ENCODE measurements at places on chromosomes 12 and 14.

GRCh38 chr12:106879612-106880011, 76.1 kb upstream of the TMEM263 start:
- DNase-seq = no peak

- DNase-seq = no peak
Observed at GRCh38 chr12:107394693-107395092, 290.9 kb upstream of the PWP1 start.

DNA sequence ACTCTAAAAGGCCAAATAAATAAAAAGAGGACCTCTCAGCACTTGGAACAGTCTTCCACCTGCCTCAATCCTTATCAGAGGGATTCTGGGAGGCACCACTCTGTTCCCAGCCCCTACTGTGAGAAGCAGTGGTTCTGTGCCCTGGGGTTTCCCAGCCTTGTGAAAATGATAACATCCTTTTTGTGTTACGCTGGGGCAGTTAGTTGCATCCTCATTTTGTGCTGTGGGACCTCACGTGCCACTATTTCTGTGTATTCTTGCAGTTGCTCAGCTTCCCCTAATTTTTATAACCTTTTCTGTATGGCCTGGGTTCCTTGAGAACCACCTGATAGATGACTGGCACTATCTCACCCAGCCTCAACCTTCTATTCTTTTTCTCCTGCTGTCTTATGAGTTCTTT, 10.8 kb upstream of the CMA1 start:
- no peak for DNase-seq

DNA sequence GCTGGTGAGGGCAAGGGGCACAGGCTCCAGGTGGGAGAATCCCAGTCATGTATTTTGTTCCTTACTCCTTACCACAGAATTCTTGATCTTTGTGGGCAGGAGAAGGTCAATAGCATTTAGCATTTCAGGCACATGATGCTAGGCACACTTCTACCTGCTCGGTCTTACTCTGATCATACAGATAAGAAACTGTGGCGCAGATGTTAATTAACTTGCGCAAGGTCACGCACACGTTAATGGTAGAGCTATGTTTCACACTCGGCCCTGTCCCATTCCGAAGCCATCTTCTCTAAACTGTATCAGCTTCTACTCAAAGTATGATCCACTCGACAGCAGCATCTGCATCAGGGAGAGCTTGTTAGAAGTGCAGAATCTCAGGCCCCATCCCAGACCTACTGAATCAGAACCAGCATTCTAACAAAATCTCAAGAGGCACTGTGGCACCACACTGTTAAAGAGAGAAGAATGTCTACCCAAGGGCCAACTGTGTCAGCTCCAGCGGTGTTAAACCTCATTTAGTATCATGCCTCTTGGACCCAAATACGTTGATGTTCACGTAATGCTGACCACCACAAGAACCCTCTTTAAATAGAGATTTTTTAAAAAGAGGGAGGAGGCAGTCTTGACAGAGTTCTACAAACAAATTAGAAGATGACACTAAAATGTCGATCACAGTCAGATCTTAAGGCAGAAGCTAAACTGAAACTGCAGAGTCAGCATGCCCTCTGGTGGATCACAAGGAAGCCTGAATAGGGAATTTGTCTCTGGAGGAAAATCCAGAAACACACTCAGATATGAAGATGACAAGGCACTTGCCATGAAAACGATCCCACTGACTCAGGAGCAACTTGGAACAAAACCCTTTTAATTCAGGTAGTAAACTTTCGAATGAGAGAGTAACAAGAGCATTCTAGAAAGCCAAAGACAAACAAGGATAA, 7.3 kb downstream of the STXBP6 start:
- peak; percentile 27 for DNase-seq

- DNase-seq = no peak
Observed at GRCh38 chr12:9799961-9800360, 27.3 kb upstream of the KLRF1 start.

DNA sequence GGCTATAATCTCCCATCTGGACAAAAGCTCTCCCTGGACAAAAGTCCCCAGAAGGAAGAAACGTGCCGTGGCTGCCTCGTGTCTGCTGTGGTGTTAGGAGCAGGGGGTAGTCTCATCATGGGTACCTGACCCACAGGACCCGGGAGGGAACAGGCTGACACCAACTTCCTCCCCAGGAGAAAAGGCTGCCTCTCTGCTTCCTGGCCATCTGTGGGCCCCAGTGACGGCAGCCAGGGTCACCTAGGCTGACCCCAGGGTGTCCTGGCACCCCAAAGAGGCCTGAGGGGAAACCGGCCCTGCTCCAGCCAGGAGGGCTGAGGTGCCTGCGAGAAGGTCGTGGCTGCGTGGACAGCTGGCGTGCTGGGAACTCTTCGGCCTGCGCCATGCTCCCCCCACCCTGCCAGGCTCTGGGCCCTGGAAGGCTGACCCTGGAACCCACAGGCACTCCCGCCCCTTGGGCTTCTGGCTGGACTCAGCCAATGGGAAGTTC, 133.9 kb downstream of the RFLNA start:
- no peak for DNase-seq

DNA sequence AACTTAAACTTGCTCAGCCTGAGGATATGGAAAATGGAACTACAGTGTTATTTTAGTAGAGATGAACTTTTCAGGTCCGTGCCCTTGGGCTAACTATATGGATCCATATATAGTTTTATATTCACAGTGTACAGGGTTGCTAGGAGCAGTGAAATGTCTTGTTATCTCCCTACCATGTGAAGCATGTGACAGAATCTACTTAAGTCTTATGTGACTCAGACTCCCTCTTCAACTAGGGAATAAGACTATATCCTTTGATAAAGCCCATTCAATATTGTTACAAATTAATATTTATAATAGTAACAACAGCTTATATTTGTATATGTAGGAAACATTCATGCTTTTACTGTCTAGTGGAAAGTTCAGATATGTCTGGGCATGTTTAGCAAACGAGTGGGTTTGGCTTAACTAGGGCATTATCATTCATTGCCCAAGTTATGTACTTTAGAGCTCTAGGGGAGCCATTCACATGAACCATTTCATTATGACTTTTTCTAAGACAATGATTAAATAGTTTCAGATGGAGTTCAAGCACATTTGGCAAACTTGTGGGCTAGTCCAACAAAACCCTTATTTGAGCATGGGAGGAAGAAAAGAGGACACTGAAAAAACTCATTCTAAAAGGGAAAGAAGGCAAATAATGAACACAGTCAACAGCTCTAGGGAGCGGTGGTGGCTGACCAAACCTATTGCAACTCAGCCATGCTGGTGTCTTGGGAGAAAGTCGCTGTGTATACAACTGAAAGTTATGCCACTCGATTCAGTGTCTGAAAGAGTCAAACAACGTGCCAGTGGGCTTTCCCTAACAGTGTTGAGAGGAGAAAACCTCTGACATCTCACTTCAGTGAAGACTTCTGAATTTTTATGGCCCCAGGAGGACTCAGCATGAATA, 305.9 kb upstream of the G2E3 start:
- DNase-seq = no peak

DNA sequence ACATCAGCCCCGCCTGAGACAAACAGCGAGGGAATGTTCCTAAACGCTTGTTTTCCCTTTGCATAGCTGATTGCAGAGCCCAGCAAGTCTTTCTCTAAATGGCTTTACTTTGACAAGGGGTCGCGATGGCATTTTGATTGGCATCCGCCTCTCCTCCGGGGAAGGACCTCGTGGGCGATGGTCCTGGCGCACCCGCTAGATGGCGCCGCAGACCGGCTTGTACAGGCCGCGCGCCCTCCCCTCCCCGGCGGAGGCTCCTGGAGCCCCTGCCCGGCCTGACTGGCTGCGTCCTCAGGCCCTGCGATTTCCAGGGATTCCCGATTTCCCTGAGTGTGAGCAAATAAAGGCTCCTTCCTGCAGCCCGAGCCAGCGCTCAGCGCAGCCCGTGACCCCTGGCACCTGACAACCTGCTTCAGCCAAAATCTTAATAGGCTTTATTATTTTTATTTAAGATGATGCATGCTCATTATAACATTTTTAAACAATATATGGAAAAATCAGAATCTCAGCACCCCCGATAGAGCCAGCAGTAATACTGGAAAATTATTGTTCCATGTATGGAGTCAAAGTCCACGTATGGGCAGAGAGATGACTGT, 468.3 kb downstream of the AACS start:
- peak; percentile 27 for DNase-seq

DNA sequence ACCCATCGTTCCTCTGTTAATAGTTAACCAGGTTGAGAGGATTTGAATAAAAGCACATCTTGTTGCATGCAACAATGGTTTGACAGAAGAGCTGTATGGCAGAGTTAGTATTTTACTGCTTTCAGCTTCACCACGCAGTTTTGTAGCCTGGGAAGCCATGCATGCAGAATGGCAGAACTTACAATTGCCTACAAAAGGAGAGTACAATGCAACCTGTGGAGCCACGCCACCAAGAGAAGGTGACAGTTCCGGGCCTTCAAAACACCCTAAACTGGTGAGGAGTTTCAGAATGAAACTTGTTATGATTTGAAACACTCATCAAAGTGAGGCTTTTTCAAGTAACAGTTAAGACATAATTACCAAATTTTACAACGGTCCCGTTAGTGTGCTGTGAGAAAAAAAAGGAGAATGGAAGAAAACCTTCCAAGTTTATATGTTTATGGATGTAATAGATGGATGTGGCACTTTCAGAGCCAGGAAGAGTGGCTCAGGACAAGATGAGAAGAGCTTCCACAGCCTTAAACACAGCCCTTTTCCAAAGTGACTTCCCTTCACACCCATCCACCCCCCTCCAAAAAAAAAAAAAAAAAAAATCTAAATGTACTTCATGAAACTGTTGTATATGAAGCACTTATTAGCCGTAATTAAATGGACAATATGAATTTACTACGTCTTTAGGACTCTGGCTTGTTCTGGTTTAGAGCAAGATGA, 158.7 kb downstream of the EGLN3 start:
- peak; percentile 25 for DNase-seq

DNA sequence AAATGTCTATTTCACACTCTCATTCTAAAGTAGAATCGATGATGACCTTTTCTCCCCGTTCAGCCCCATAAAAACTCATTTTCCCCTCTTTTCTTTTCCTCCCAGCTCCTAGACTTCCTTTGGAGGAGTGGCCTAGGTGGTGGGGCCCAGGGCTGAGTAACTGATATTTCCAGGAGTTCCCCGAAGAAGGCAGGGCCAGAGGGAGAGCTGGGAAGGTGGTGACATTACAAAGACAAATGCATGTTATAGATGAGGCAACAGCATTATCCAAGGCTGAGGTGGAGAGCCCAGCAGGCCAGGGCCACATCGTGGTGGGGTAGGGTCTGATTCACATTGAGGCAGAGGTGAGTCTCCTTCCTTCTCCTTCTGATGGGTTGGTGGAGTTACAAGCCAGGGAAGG, 22.2 kb upstream of the HDAC7 start:
- no peak for DNase-seq
